NCI-H2171 (cell line): ENCODE measurements at places on chromosomes 1 and 21.

DNA sequence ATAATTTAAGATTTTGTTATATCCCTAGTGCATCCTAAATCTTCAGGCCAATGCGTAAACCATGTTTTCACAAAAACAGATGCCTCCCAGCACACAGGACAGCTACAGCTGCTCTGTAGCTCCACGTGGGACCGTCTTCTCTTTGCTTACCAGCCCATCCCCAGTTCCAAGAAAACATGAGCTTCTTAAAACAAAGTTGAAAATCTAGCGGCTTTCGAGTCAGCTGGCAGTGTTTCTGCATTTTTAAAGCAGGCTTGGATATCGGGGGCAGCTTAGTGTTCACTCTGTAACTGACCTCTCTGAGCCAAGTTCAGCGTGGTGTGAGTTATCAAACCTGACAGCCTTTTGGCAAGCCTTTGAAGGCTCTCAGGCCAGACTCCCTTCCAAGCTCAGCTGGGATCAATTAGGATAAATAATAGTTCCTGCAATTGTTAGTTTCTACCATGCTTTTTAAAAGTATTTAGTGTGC, 881.5 kb downstream of the LTN1 start:
- no peak for DNase-seq

GRCh38 chr1:166918088-166918955, 42.3 kb upstream of the TADA1 start:
- no peak for DNase-seq

DNA sequence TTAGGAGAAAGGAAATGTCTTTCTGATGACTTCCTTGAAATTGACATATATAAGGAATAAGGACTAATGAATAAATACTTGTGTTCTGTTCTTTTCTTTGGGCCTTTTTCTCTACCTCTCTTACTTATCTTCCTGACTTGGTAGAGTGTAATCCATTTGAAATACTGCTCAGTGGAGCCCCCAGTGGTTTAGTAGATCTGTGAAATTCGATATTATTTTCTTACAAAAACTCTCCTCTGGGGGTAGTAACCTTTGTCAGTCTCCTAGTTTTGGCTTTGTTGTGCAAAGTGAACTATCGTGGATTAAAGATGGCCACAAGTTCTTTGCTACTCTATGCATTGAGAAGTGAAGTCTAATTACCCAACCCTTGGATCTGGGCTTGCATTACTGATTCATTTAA, 48.8 kb downstream of the DUSP10 start:
- no peak for DNase-seq

- no peak for DNase-seq
Observed at GRCh38 chr1:115469703-115470476, 131.8 kb upstream of the NGF start.

- no peak for DNase-seq
Observed at GRCh38 chr1:201077736-201078135, 34.5 kb downstream of the CACNA1S start.

GRCh38 chr1:241637604-241638003, 2.6 kb downstream of the CHML start:
- DNase-seq = no peak

DNA sequence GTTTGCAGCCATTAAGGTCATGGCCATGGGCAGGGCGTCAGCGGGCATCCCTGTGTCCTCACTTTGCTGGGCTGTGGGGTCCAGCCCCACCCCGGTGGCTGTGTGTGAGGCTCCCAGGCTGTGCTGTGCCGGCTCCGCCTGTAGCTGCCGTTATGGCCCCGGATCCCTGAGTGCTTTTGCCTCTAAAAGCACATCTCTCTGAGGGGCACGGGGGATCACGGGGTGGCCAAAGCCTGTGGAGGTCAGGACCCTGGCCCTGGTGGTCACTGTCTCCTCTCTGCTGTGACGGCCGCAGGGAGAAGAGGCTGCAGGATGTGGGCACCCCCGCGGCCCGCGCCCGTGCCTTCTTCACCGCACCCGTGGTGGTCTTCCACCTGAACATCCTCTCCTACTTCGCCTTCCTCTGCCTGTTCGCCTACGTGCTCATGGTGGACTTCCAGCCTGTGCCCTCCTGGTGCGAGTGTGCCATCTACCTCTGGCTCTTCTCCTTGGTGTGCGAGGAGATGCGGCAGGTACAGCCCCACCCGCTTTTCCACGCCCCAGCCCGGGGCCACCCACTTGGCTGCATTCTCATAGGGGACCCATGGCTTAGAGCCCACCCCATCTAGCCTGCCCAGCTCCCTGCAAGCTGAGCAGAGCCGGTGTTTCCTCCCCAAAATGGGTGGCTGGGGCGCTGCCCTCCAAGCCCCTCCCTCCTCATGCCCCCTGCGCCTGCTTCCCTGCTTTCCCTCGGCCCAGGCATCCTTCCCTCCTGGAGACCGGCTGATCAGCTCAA, 48.2 kb downstream of the TRPM2 start:
- DNase-seq = no peak

DNA sequence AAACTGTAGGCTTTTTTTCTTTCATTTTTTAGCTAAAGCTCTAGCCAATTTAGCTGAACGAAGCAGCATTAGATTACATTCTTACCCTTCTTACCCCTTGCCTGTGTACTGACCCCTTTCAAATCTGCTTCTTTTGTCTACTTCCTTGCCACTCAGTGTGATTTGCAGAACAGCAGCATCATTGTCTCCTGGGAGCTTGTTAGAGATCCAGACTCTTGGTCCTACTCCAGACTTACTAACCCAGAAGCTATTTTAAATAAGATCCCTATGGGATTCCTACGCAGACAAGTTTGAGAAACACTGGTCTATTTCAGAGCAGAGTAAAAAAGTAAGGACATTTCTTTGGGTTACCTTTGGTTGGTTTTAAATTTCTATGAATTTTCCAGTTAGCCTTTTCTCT, 13.8 kb downstream of the LRRC39 start:
- DNase-seq = peak; percentile 26

- no peak for DNase-seq
Observed at GRCh38 chr1:94721240-94721639, 98.9 kb upstream of the SLC44A3 start.

DNA sequence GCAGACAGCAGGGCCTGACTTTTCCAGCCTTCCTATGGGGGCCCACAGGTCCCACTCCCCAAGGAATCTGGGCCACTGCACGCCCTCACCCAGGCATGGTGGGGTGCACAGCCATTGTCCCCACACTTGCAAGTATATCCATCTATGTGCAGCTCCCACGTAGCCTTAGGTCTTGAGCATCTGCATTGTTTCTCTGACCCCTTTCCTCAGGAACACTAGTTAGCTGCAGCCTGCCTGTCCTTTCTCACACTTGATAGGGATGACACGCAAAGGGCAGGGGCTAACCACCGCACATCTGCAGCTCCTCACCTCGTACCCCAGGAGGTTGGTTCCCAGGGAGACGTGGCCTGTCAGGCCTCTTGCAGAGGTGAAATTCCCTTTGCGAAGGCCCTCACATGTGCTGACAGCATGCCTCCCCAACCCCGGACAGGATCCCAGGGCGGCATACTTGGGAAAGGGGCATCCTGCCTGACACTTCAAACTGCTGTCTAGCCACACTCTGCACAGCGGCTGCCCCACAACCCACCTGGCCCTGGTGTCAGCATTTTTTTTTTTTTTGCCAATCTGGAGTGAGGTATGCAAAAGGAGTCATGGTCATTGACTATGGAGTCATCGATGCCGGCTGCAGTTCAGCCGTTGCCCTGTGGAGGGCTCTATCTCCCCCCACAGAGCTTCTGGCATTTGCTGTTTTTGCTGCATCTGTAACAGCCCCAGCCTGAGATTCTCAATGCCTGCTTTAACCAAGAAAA, 5.0 kb downstream of the JMJD4 start:
- DNase-seq = no peak

- no peak for DNase-seq
Observed at GRCh38 chr1:64956010-64956640, 10.2 kb downstream of the JAK1 start.

- no peak for DNase-seq
Observed at GRCh38 chr21:34737115-34737514, 68.3 kb downstream of the CLIC6 start.

GRCh38 chr1:32256473-32257226, 5.6 kb downstream of the LCK start:
- DNase-seq = no peak

- DNase-seq = no peak
Observed at GRCh38 chr1:240687820-240688219, 75.9 kb upstream of the GREM2 start.

- no peak for DNase-seq
Observed at GRCh38 chr21:45361033-45361997, 43.6 kb upstream of the COL18A1 start.

DNA sequence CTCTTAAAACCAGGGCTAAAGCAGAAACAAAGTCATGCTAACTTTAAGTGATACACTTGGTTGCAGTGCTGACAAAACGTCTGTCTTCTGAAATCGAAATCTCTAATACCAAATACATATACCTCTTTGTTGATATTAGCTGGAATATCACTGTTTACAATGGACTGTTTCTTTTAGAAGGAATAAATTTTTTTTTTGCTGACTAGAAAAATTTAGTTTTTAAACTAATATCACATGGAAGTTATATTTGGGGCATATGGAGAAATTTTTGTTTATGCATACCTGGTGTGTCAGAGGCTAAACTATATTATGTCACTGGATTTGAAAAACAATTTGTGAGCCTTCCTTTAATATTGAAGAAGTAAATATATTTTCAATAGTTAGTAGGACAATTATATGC, 39.1 kb downstream of the USP25 start:
- DNase-seq = no peak

GRCh38 chr1:89286549-89287180, 14.0 kb upstream of the GBP5 start:
- no peak for DNase-seq

GRCh38 chr1:9849691-9850441, 26.1 kb upstream of the CLSTN1 start:
- DNase-seq = peak; percentile 74

- no peak for DNase-seq
Observed at GRCh38 chr1:118494998-118495397, 310.0 kb upstream of the SPAG17 start.

- no peak for DNase-seq
Observed at GRCh38 chr1:224582041-224582440, 34.1 kb upstream of the CNIH3 start.

- DNase-seq = no peak
Observed at GRCh38 chr1:171141688-171142415, 43.2 kb upstream of the FMO2 start.

GRCh38 chr1:94072840-94073522, 48.0 kb downstream of the ABCA4 start:
- no peak for DNase-seq

DNA sequence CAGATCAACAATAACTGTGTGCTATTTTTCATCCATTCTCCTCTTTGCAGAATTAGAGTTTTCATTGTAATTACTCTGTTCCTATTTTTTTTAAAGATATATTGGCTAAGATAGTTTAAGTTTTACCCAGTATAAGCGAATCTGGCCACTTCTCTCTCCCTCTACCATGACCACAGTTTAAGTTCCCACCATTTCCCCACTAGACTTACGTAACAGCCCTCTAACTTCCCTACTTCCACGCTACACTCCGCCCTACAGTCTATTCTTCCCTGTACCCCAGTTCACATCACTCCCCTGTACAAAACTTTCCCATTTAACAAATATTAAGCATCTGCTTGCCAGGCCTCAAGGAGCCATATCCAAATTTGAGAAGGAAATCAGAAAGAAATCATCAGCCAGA, 16.5 kb downstream of the CTSK start:
- no peak for DNase-seq

DNA sequence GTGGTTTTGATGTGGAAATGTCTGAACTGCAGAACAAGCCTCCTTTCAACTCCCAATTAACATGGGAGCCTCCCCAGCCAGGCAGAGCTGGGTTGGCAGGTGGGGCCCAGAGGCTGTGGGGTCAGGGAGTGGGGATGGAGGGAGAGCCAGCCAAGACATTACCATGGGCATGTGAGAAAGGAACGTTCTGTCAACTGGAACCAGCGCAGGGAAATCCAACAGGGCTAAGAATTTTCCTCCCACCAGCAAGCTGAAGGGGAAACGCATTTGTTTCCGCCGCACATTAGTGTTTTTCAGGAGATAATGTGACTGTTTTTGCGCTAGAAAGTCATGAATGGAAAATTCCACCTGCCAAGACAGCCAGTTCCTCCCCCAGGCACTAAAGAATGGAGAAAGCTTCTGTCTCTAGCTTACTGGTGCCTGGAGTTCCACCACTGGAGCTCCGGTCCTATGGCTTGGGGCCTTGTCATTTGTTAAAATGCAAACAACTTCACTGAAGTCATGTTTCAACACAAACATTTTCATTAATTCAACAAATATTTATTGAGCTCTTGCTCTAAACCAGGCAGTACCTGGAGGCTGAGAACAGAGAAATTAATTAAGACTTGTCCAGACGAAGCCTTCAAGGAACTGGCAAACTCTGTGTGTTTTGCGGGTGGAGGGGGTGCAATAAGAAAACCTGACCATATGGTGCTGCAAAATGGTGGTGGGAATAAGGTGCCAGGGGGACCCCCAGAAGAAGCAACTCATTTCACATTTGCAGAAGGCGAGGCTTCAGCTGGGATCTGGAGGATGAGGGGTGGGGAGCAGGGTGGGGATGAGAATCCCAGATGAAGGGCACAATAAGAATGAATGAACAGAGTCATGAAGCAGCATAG, 305.1 kb downstream of the MATN1 start:
- no peak for DNase-seq

DNA sequence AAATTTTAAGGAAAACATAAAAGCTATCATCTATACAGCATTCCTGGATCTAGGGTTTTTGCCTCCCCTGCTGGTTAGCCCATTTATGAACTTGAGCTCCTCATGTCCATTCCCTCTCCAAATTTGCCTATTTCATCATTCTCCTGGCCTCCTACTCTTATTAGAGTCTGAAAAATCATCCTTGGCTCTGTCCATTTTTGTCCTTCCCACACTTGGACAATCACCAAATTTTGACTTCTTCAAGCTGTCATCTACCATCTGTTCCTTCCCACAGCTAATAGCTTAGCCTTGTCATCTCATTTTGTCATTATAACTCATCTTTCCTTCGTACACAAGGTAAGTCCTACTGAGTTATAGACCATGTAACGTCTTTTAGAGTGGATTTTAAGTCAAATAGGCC, 2.2 kb upstream of the HENMT1 start:
- DNase-seq = no peak

GRCh38 chr1:157626099-157626498, 28.2 kb upstream of the FCRL4 start:
- DNase-seq = no peak

GRCh38 chr1:153615406-153615805, 719 bp downstream of the S100A14 start:
- DNase-seq = no peak

DNA sequence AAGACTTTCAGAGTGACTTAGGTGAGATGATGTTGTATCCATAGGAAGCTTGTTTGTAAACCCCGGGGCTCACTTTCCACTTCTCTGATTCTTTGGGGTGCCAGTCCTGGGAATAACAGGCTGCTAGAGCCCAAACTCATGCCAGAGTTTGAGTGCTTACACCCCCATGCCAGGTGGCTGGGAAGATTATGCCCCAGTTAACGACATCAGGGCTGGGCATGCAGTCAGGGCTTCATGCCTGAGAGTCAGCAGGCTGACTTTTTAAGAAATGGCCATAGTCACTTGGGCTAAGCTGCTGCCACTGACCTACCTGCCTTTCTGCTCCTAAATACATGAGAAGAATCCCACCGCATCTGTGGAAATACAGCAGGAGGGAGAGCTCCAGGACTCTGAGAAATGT, 425.6 kb upstream of the VAMP3 start:
- DNase-seq = no peak
